Fibroblast of the aortic adventitia (primary cell): ENCODE measurements at places on chromosomes 4 and X.

DNA sequence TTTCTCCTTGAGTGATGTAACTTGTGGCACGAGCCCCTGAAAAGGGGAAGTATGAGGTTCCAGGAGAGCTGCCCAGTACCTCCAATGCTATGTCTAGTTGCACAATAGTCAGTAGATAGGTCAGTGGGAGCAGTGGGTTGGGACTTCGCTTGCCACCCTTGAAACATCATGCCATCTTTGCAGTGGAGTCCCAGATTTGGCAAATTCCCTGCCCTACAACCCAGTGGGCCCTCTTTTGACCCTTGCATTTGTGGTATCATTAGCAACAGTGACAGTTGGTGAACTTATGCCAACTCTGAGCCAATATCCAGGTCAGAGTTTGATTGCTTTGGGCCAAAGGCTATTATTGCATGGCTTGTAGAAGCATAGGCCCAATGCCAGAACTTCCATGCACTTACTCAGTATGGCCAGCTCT lies 12.3 kb downstream of the FHL1 start:
- DNase-seq: no peak

GRCh38 chr4:66160606-66161005 lies 490.3 kb upstream of the EPHA5 start:
- DNase-seq: peak; percentile 63

- DNase-seq: peak; percentile 86
Observed at GRCh38 chrX:139112432-139112831, 400.9 kb upstream of the FGF13 start.

DNA sequence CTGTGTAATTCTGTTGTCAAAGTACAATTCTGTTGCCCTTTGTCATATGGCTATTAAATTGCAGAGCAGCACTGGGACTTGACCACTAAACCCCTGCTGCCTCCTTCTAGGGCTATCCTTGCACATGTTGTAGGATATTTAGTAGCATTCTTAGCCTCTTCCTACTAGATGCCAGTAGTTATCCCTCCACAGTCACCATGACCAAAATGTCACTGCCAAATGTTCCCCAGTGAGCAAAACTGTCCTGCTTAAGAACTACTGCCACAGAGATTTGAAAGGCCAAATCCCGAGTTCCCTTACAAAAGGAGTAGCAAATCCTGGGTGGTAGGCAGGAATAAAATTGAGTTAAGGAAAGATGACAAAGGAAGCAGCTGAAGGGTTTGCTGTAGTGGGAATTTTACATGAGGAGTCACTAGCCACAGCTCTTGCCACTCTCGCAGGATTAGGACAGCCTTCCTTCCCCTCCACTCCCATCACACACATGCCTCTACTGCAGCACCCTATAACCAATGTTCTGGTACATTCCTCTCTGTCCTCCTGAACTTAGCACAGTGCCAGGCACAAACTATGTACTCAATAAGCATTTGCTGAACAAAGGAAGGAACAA lies 8.4 kb downstream of the APBB2 start:
- DNase-seq: no peak

GRCh38 chrX:153525451-153525850 lies 8.0 kb downstream of the ATP2B3 start:
- DNase-seq: no peak

GRCh38 chr4:94519019-94519418 lies 67.3 kb downstream of the PDLIM5 start:
- DNase-seq: no peak

DNA sequence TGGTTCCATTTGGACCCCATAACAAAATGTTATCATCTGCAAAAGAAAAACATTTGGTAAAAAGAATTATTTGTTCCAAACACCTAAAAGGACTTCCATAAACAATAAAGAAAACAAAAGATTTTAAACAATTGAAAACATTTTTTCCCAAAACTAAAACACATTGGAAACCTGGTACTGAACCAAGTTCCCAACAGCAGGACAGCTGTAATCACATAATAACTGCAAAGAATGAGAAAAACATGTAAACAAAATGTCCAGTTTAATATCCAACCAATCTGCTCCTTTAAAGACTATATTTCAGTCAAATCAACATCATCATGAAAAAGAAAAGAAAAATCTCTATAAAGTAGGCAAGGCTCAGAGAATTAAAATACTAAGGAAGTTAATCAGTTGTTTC lies 36.3 kb downstream of the PRDM5 start:
- DNase-seq: no peak
